ENCODE measurements at places on chromosomes 3 and 15.

GRCh38 chr3:135891121-135891520 lies 74.4 kb upstream of the PPP2R3A start:
- DNase-seq, result no peak

DNA sequence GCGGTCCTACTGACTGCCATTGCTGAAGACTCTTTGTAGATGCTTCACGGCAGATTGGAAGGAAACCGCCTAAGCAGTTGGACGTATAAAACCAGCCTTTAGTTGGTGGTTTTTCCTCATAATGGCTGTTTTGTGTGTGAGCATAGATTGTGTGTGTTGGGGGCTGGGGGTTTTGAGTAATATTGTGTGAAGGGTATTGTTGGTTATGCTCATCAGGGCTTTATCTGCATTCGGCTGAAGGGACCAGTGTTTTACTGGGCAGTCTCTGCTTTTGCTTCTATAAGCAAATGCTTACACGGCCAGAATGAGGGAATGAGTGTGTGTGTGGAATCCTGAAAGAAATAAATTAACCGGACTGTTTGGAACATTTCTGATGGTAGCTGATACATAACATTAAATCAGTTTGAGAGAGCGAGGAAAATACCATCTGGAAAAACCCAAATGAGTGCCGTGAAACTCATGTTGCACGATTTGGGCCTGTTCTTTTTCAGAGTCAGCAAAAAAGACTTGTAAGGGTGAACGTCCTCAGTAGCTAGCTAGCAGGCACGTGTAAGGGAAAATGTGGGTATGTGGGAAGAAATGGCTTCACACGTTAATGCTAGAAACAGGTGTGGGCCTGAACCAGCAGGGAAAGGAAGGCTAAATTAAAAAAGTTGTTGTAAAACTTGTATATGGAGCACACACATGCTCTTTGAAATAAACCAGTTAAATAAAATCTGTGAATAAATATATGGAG lies 1.9 kb downstream of the MITF start:
- no peak for DNase-seq

DNA sequence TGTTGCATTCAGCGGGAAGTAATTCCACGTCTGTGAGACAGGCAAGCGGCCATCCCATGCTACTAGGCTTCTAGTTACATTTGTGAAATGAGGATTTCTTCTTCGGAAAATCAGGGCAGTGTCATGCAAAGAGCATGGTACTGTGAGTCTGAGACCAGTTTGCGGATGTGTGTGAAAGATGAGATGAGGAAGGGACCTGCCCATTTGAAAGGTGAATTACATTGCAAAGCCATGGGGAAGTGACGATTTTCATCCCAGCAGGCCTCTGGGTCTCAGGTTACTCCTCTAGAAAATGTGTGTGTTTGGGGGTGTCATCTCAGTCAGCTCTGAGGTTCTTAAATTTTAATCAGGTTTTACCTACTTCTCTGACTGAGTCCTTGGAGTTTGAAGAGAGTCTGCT lies 16.1 kb downstream of the TLE3 start:
- no peak for DNase-seq

- DNase-seq, result no peak
These were observed 146.3 kb downstream of the ALCAM start for GRCh38 chr3:105513042-105513441.

- DNase-seq, result no peak
These were observed 5.5 kb downstream of the FAM81A start for GRCh38 chr15:59443341-59444072.

DNA sequence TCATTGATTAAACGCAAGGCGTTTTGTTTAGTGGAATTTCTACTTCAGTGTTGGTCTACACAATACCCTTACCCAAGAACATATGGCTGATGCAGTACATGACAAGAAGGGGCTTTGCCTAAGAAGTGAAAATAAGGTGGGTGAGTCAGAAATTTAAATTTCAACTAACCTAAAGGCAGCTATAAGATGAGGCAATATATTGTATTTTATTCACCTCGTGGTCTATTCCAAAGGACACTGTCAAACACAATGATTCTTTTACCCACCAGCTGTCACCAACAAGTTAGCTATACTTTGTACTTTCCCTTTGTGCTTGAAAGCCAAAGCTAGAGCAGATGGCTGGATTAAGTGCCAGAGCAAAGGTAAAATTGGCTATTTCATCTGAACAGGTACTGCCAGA lies 10.9 kb upstream of the SETMAR start:
- DNase-seq, result no peak

DNA sequence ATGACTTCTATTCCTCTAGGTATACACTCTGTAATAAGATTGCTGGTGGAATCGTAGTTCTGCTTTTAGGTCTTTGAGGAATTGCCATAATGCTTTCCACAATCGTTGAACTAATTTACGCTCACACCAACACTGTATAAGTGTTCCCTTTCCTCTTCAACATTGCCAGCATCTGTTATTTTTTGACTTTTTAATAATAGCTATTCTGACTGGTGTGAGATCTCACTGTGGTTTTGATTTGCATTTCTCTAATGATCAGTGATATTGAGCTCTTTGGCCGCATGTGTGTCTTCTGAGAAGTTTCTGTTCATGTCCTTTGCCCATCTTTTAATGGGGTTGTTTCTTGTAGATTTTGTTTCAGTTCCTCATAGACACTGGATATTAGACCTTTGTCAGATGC lies 12.8 kb downstream of the NXPE3 start:
- no peak for DNase-seq

- no peak for DNase-seq
These were observed 55.4 kb downstream of the MAGEF1 start for GRCh38 chr3:184656458-184656828.

DNA sequence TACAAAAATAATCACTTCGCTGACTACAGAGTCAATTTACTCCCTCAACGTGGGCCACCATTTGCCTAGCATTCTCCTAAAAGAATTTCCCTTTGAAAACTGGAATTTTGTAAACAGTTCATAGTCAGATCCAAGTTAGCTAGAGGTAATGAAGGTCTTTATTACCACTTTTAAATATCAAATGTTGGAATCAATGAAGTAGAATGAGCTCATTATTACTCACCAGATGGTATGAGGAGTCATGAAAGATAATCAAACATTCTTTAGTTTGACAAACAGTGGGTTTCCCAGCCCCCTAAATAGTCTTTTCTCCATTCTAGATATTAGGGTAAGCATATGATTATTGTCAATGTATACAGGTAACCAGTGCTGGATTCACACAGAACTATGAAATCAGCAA lies 455.7 kb upstream of the THBS1 start:
- DNase-seq, result no peak

- DNase-seq, result no peak
These were observed 65.6 kb upstream of the C15orf39 start for GRCh38 chr15:75136118-75136517.

GRCh38 chr15:97995881-97996603 lies 35.5 kb downstream of the ARRDC4 start:
- DNase-seq, result peak; percentile 9

- no peak for DNase-seq
These were observed 71.2 kb downstream of the RYK start for GRCh38 chr3:134179508-134179907.

DNA sequence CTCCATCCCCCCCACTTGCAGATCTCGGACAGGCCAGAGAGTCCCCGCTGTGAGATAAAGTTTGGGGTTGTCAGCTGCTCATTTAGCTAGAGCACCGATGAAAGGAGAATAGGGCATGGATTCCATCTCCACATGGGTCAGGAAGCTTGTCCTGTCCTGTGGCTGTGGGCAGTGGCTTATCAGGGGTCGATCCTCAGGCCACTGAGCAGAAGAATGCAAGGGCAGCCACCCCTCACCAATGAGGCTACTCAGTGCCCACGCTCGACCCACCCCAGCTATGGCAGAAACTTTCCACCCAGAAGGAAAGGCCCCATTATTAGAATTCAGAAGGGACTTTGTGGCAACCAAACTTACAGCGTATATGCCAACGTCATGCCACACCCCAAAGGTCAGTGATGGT lies 43.3 kb downstream of the CPN2 start:
- no peak for DNase-seq

DNA sequence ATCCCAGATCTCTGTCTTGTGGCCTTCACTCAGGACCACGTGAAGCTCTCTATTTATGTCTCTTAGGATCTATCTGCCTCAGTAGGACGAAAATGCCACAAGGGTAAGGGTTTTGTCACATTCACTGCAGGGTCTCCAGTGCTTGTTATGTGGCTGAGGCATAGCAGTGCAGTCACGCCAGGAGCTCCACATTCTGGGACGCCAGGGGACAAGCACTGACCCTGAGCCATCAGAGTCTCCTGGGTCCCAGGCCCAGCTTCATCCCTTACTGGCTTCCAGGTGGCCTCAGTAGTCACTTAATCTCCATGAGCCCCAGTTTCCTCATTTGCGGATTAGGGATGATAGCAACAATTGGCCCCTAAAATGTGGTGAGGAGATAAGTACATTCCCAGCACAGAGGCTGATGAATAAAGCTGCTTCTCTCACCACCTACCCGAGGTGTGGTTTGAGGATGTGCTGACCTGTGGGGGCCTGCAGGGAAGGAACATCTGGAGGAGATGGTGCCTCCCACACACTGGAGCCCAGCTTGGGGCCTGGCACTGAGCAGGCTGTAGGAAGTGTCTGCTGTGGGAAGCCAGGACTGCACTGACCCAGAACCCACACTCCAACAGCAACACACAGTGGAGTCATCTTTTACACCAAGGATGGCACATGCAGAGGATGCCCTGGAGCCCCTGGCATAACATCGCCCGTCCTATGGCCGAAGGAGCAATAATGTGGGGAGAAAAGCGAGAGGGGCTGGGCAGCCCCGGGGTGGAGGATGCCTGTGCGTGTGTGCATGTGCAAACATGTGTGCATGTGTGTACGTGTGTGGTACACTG lies 93.2 kb upstream of the IQSEC1 start:
- DNase-seq, result no peak

DNA sequence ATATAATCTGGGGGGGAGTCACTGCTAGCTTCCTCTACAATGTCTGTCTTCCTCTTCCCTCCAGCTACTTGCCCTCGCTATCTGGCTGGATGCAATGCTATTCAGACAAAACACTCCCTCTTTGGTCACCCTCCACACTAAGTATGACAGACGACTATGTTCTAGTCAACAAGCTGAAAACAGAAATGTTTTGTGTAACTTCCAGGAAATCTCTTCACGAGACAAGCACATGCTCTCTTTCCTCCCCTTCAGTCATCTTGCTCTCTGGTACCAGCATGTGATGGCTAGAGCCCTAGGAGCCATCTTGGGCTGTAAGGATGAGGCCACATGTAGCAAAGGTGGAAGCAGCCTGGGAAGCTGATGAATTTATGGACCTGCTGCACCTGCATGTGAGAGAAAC lies 151.3 kb downstream of the ARRDC4 start:
- no peak for DNase-seq

- no peak for DNase-seq
These were observed 35.8 kb upstream of the ATP13A3 start for GRCh38 chr3:194522579-194523046.

- no peak for DNase-seq
These were observed 614.8 kb upstream of the ZNF717 start for GRCh38 chr3:76400141-76400540.

DNA sequence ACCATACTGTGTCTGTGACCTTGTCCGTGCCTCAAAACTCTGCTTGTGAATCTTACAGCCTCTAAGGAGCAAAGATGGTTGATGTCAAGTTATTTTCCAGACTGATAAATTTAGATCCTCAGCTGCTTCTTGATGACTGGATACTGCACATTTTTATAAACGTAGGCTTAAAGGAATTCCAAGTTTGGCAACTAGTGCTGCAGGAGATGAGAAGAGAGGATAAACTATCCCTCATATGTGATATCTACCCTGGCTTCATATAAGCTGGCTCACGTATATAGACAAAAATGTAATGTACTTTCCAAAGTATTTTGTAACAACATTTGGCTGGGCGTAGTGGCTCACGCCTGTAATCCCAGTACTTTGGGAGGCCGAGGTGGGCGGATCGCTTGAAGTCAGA lies 89.6 kb downstream of the GMPS start:
- no peak for DNase-seq

- no peak for DNase-seq
These were observed 59.5 kb downstream of the CBLB start for GRCh38 chr3:105809208-105809888.

GRCh38 chr3:197088370-197088769 lies 58.8 kb upstream of the MELTF start:
- peak; percentile 5 for DNase-seq

DNA sequence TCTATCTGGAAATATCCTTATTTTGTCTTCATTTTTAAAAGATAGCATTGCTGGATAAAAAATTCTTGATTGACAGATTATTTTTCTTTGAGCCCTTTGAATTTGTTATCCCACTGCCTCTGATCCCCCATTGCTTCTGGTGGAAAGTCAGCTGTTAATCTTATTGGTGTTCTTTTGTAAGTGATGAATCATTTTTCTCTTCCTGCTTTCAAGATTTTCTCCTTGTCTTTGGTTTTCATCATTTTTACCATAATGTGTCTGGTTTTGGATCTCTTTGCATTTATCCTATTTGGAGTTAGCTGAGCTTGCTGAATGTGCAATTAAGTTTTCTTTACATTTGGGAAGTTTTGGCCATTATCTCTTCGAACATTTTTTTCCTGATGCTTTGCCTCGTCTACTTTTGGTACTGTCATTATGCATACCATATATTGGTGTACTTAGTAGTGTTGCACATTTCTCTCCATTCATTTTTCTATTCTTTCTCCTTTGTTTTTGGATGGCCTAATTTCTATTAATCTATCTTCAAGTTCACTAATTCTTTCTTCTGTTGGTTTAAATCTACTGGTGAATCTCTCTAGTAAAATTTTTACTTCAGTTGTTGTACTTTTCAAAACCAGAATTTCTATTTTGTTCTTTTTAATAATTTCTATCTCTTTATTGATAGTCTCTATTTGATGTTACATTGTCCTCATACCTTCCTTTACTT lies 440.0 kb upstream of the PROK2 start:
- no peak for DNase-seq

DNA sequence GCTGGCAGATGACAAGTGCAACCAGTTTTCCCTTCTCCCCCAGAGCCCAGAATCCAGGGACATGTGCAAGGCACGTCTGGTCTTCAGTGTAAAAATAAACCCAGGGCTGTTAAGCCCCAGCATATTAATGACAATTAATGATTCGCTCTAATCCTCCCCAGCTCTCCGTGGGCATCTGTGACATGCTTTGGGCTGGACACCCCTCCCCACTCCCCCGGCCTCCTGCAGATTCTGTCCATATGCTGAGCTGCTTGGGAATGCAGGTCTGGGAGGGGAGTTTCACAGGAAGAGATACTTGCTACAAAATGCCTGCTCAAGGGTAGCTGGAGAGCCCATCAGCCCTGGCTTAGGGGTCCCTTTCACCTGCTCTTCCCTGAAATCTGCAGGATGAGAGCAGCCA lies 43.0 kb upstream of the NTRK3 start:
- DNase-seq, result no peak

- DNase-seq, result no peak
These were observed 17.2 kb upstream of the GNB5 start for GRCh38 chr15:52208306-52208946.

GRCh38 chr3:126517986-126518778 lies 609 bp upstream of the UROC1 start:
- no peak for DNase-seq

- no peak for DNase-seq
These were observed 96.0 kb downstream of the CCNL1 start for GRCh38 chr3:157063926-157064325.

- DNase-seq, result no peak
These were observed 46.5 kb upstream of the CGNL1 start for GRCh38 chr15:57329582-57330367.

- no peak for DNase-seq
These were observed 51.7 kb downstream of the GRIP2 start for GRCh38 chr3:14488286-14489041.

Measured in right renal cortex interstitium (tissue), 3 donors.